ENCODE measurements at places on chromosomes 1 and 21.

DNA sequence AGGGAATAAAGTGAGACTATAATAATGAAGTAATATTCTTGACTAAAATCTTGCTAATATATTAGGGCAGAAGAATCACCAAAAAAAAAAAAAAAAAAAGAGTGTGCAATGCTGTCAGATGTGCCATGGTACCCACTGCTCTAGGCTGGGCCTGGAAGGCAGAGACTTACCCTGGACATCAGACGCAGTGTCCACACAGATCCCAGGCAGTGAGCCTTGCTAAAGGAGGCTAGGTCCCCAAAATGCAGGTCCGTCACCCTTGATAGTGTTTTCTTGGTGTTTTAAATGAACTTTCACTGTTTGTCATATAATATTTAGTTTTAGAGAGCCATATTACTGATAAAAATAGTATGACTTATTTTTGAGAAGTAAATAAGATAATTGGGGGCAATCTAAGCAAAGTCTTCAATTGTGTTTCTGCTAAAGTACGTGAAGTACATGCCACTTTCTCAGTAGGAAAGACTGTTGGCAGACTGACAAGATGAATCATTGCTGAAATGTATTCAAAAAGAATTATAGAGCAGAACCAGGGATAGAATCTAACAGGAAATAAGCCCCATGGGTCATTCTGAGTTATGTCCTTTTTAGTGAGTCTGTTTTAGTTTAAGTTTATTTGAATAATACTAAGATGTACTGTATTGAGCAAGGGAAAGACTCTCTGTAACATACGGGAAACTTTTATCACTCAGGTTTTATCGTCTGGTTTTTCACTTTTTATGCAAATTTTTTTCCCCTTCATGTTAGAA, 74.6 kb upstream of the PDC start:
- peak; percentile 22 for DNase-seq

- DNase-seq = no peak
Observed at GRCh38 chr1:98904684-98905083, 100.0 kb downstream of the PLPPR5 start.

DNA sequence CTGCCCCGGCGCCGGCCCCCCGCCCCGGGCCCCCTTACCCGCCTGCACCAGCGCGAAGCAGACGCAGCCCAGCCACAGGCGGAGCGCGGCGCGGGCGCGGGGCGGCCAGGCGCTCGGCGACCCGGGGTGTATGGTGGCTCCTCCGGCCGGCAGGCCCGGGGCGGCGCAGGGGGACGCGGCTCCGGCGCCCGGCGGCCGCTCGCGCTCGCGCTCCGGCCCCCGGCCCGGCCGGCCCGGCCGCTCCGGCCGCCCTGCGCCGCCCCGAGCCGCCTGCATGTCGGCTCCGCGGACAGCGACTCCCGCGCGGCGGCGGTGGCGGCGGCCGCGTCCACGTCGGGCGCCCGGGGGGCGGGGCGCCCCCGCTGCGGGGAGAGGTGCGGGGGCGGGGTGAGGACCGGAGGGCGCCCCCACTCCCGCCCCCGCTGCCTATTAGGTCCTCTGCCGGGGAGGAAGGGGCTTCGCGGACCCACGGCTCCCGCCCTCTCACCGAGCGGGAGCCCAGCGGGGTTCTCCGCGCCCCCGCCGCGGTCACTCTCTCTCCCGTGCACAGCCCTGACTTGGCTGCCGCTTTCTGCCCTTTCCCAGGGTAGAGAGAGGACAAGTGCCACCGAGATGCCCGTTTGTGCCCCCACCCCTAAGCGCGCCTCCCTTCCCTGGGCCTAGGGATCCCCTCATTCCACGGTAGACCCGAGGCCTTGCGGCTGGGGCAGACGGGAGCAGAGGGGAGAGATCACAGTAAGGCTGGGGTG, at the start of gene FNDC5:
TSS of gene FNDC5 (minus strand) at position 298 of the 749 bp plus-strand sequence.
- peak; percentile 38 for DNase-seq

DNA sequence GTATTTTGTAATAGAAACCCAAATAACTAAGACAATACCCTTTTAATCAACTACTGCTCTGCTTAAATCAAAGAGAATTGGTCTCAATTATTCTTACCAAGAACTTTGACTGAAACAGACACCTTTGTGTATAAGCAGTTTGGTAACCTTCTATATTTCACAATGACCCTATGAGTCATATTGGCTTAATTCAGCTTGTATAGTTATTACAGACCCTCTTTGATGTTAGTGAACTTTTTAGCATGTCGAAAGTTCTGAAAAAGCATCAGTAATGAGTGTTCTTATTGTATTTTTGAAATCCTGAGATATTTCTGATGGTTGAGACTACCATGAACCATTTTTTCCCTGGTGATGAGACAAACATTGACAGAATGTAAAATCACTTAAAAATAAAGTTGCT, 43.3 kb upstream of the RABGAP1L start:
- no peak for DNase-seq

GRCh38 chr1:68107771-68108170, 57.3 kb upstream of the DIRAS3 start:
- no peak for DNase-seq

GRCh38 chr1:198929961-198930599, 291.2 kb downstream of the PTPRC start:
- peak; percentile 80 for DNase-seq

DNA sequence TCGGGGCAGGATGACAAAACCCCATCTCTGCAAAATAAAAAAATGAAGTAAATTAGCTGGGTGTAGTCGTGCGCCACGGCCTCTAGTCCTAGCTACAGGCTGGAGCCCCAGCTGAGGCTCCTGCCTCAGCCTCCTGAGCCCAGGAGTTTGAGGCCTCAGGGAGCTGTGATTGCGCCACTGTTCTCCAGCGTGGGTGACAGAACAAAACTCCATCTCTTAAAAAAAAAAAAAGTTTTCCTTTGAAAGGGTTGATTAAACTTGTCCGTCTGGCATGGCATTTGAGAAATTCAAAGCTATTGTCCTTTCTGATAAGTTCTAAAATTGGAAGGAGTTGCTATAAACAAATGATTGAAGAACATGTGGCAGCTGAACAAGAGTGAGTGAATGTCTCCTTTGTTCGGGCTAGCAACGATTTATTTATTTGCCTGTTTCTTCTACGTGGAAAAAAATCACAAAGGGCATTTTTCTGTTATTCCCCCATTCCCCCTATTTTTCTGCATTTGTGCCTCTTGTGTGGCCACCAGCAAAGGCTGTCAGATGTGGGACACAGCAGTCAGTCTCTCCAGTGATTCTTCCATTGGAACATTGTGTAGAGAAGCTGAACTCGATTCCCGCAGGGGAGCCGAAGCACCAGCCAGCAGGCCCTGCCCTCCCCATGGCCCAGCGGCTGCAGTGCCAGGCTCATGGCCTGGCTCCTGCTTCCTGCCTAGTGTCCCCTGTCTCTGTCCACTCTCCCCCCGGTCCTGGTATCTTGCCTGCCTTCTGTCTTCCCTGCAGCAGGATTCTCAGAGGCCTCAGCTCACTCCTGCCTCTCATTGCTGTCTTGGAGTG, 21.5 kb upstream of the PWP2 start:
- no peak for DNase-seq

- DNase-seq = peak; percentile 77
Observed at GRCh38 chr1:150186789-150187559, 37.3 kb downstream of the PLEKHO1 start.
